Glutamatergic neuron (in vitro differentiated cells): ENCODE measurements at places on chromosomes 12 and 14. TPM values are rescaled to one million over a fixed set of nuclear protein-coding genes. Genes with fewer than 3 reads are reported as not detected.

GRCh38 chr14:35158951-35159653, 36.8 kb downstream of the PRORP start:
- DNase-seq: no peak
- H3K27ac ChIP-seq: no peak overlapping the region
- no peaks in the 10 kb centered on the region for H3K4me1 ChIP-seq
- H3K4me3 ChIP-seq: no peak overlapping the region
- H3K27me3 ChIP-seq: peaks cover 3% of the 10 kb centered on the region

DNA sequence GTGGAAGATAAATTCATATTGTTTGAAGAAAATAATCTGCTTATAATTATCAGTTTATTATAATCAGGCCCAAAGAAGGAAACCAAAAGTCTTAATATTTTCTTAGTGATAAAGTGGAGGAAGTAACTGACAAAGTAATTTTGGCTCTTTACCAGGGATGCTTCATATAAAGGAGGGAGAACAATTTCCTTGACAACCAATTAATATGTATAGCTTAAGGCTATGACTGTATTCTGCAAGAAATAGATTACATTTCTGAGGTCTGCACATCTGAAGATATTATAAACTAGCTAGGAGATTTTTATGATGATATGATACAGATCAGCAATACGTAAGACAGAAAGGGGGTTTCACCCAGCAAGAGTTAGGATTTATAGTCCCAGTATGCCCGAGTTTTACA, 90.8 kb downstream of the BICD1 start:
- peaks cover 15% of the 10 kb centered on the region for H3K4me1 ChIP-seq
- DNase-seq: no peak
- H3K4me3 ChIP-seq: no peak overlapping the region
- H3K36me3 ChIP-seq: peaks cover 51% of the 10 kb centered on the region

DNA sequence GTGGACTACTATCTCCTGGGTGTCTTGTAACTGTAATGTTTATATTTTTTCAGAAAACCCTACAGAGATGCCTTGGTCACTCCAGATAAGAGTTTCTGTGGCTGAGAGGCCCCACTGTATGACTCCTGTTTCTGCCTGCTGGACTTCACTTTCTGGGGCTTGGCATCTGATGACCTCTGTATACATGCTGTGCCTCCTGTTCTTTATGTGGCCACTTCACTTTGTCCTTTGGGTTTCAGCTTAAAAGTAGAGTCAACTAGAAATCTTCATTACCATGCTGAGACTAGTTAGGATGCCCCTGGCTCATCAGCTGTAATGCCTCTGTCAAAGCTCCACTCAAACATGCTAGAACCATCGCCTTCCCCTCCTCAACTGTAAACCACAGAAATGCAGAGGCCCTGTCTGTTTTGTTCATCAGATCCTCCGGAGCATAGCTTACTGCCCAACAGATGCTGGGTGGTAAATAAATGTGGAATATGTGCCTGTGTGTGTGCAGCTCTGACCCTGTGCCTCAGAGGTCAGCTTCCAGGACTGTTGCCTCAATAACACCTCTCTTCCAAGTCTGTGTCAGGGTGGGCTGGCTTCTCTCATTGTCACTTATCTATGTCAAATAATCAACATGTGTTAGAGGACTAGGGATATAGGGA, 25.5 kb downstream of the ZNF664 start:
- no peak for DNase-seq

- peaks cover 11% of the 10 kb centered on the region for H3K4me1 ChIP-seq
- peaks cover 3% of the 10 kb centered on the region for H3K27me3 ChIP-seq
- peaks cover 4% of the 10 kb centered on the region for H3K36me3 ChIP-seq
- DNase-seq: no peak
These were observed 159.8 kb downstream of the CACNA1C start for GRCh38 chr12:2212537-2212936.

DNA sequence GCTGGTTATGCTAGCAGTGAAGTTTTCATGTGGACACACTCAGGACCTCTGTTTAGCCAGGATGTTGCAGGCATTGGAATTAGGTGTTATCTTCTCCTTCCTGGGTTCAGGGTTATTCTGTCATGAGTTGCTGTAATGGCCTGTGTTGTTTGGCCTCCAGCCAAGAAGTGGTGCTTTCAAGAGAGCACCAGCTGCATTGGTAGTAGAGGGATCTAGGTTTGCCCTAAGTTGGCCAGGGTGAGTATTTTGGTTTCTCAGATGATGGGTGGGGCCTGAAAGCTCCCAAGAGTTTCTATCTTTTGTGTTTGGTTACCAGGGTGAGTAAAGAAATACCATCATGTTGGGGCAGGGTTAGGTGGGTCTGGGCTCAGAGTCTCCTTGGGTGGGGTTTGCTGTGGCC, 2.7 kb upstream of the GZMH start:
- no peak overlapping the region for H3K4me3 ChIP-seq
- H3K36me3 ChIP-seq: no peaks in the 10 kb centered on the region
- H3K4me1 ChIP-seq: peaks cover 3% of the 10 kb centered on the region
- no peaks in the 10 kb centered on the region for H3K27me3 ChIP-seq
- no peak overlapping the region for H3K27ac ChIP-seq
- DNase-seq: no peak

GRCh38 chr14:51310505-51310944, 70.5 kb downstream of the TMX1 start:
- H3K4me1 ChIP-seq: peaks cover 9% of the 10 kb centered on the region
- H3K36me3 ChIP-seq: no peaks in the 10 kb centered on the region
- no peak for DNase-seq

GRCh38 chr14:103476631-103477030, 46.0 kb downstream of the CKB start:
- no peaks in the 10 kb centered on the region for H3K4me1 ChIP-seq
- H3K4me3 ChIP-seq: no peak overlapping the region
- no peak for DNase-seq
- H3K27me3 ChIP-seq: peaks cover 2% of the 10 kb centered on the region
- no peaks in the 10 kb centered on the region for H3K36me3 ChIP-seq

DNA sequence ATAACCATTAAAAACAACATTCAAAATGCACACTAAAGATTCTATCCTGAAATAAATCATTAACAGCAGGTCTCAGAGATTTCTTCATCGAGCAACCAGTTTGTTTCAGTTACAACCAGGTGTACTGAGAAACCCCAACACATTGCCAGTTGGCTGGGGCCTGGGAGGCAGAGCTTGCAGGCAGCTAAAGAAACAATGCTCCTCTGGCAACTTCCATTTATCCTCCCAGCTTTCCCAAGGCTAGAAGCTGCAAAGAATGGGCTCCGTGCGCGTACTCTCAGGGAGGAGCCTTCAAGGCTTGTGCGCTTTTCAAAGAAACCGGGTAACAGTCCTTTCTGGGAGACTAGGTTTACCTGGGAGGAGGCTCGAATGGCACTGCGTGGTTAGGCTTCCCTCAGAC, 181.6 kb downstream of the MSRB3 start:
- H3K36me3 ChIP-seq: no peaks in the 10 kb centered on the region
- no peaks in the 10 kb centered on the region for H3K4me1 ChIP-seq
- H3K4me3 ChIP-seq: no peak overlapping the region
- no peak for DNase-seq

- no peaks in the 10 kb centered on the region for H3K36me3 ChIP-seq
- no peaks in the 10 kb centered on the region for H3K4me1 ChIP-seq
- DNase-seq: no peak
- peaks cover 3% of the 10 kb centered on the region for H3K27me3 ChIP-seq
These were observed 35.1 kb upstream of the ACTN1 start for GRCh38 chr14:69013943-69014782.

DNA sequence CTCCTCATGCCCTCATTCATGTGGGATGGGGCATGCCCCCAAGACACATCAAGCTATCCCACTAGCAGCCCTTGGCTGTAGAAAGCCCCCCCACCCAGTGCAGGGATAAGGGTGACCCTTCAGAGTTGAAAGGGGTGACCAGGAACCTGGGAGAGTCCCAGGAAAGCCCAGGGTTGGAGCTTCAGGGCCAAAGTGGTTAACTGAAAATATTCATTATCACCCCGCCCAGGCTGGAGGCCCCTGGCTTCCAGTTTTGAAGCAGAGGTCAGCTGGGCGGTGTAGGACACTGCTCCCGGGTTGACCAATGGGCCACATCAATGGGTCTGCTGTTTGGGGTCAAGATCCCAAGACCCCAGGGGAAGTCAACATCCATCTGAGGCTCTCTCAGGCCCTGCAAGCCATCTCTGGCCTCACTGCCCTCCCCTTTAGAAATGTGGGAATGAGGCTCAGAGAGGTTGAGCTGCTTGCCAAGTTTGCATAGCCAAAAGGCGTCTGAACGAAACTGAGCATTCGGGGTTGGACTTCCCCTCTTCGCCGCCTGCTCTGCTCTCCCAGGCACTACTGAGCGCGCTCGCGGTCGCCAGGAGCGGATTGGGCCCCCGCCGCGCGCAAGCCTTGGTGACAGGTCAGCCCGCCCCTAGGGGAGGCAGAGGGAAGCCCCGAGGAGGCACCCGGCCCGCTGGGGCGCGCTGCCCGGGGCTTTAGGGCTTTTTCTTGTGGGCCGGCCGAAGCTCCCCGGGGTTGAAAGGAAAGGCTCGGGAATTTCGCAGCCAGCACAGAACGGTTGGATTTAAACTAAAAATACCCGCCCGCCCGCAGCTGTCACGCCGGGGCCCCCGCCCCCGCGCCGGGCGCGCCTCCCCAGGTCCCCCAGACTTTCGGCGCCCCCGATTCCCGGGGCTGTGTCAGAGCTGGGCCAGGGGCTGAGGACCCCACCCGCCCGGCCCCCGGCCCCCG, 576 bp downstream of the SYNE3 start:
- peak overlapping the region; percentile 83 for H3K4me3 ChIP-seq
- peaks cover 17% of the 10 kb centered on the region for H3K4me1 ChIP-seq
- H3K36me3 ChIP-seq: no peaks in the 10 kb centered on the region
- H3K27ac ChIP-seq: peak overlapping the region; percentile 48

- H3K4me1 ChIP-seq: no peaks in the 10 kb centered on the region
- no peaks in the 10 kb centered on the region for H3K36me3 ChIP-seq
- no peak overlapping the region for H3K4me3 ChIP-seq
These were observed 132.7 kb upstream of the EEA1 start for GRCh38 chr12:93061473-93062419.

- no peak for DNase-seq
- no peaks in the 10 kb centered on the region for H3K27me3 ChIP-seq
- no peak overlapping the region for H3K27ac ChIP-seq
- H3K36me3 ChIP-seq: peaks cover 4% of the 10 kb centered on the region
- H3K4me1 ChIP-seq: no peaks in the 10 kb centered on the region
These were observed 55.2 kb downstream of the ERO1A start for GRCh38 chr14:52640137-52640536.

DNA sequence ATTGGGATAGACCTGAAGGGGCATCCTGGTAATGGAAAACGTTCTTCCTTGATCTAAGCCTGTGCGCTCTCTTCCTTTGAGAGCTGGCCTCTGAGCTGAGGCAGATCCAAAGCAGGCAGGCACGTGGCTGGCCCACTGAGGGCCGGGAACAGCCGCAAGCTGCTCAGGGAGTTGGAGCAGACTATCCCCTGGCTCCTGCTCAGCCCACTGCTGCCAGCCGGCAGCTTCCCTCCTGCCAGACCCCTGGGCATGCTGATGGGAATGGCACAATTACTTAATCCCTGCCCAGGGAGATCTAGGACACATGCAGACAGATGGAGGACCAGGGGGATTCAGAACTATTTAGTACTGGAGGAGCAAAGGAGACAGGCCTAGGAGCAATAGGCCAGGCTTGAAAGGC, 14.4 kb downstream of the NEUROD4 start:
- no peaks in the 10 kb centered on the region for H3K36me3 ChIP-seq
- H3K4me1 ChIP-seq: peaks cover 48% of the 10 kb centered on the region
- peak overlapping the region; percentile 49 for H3K4me3 ChIP-seq
- peaks cover 10% of the 10 kb centered on the region for H3K27me3 ChIP-seq

- no peak for DNase-seq
- peaks cover 27% of the 10 kb centered on the region for H3K27me3 ChIP-seq
- peak overlapping the region; percentile 94 for H3K4me3 ChIP-seq
- peaks cover 37% of the 10 kb centered on the region for H3K4me1 ChIP-seq
- H3K27ac ChIP-seq: peak overlapping the region; percentile 95
These were observed 936 bp downstream of the AKT1 start for GRCh38 chr14:104794631-104794992.

DNA sequence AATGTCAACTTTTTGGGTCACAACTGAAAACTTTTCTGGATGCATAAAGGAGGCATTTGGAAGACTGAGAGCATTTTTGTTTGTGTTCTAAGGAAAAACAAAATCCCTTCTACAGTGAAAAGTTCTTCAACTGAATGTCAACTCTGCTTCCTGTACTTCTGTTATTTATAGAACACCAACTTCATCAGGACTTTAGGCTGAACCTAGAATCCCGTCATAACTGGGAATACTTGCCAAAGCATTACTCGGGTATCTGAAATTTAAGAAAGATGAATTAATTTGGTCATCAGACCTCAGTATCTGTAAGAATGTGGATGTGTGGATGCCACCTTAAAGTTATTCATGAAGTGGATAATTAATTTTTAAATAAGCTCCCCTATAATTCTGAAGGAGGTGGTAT, 73.2 kb downstream of the FERMT2 start:
- no peak overlapping the region for H3K4me3 ChIP-seq
- H3K27me3 ChIP-seq: no peaks in the 10 kb centered on the region
- no peaks in the 10 kb centered on the region for H3K36me3 ChIP-seq
- DNase-seq: no peak
- H3K27ac ChIP-seq: no peak overlapping the region
- no peaks in the 10 kb centered on the region for H3K4me1 ChIP-seq

- peaks cover 2% of the 10 kb centered on the region for H3K27me3 ChIP-seq
- no peak overlapping the region for H3K27ac ChIP-seq
- no peaks in the 10 kb centered on the region for H3K36me3 ChIP-seq
- no peak overlapping the region for H3K4me3 ChIP-seq
- H3K4me1 ChIP-seq: no peaks in the 10 kb centered on the region
These were observed 13.7 kb upstream of the OR6J1 start for GRCh38 chr14:22657861-22658260.

DNA sequence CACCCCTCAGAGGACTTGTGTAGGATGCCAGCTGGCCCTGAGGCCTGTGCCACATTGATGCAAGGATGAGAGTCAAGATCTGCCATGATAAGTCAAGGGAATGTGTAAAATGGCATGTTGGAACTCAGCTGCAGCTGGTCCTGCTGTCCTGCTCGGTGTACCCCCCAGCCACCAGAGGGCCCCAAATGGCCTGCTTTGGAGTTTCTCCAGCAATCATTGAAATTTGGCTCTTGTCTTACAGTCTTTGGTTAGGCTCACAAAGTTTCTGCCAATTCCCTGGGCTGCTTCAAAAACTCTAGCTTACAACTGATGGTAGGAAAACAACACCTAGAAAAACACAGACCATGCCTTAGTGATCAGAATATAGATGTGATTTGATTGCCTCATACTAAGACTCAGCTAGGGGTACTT, 76.8 kb downstream of the HSD17B6 start:
- H3K36me3 ChIP-seq: peaks cover 5% of the 10 kb centered on the region
- H3K27me3 ChIP-seq: no peaks in the 10 kb centered on the region
- DNase-seq: peak; percentile 40

The LPAR5 gene
- total RNA-seq: not detected

The TCTN2 gene
- 5.7 TPM for total RNA-seq

The RNF10 gene
- 188 TPM for total RNA-seq

The CRY1 gene
- 10.1 TPM for total RNA-seq

The SLC2A3 gene
- 291 TPM for total RNA-seq
